ENCODE measurements at places on chromosomes 2 and 18. TPM values are rescaled to one million over a fixed set of nuclear protein-coding genes. Genes with fewer than 3 reads are reported as not detected.

Gene DAW1
- total RNA-seq, result not detected

Gene MREG
- total RNA-seq, result 16.8 TPM

Gene GPR45
- total RNA-seq, result not detected

- no peak for DNase-seq
Measured at GRCh38 chr2:39156107-39156506, 35.3 kb upstream of the SOS1 start.

- no peak for DNase-seq
Measured at GRCh38 chr2:225598426-225598825, 198.9 kb downstream of the NYAP2 start.

DNA sequence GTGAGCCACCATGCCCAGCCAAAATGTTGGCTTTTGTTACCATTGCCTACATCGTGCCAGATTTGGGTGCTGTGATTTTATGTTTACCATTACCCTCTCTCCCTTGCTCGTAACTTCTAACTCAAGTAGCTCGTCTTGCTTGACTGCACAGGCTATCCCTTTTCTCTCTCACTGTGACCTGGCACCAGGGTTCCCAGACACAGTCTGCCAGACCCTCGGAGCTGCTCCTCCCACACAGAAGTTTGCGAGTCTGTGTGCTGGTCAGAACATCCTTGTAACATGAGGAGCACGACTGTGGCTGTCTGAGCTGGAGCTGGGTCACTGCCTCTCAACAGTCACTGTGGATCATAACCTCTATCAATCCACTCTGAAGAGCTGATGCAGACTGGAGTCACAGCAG, 152.5 kb upstream of the ACKR3 start:
- no peak for DNase-seq

GRCh38 chr2:109164739-109165221, 35.8 kb downstream of the SH3RF3 start:
- DNase-seq, result no peak

DNA sequence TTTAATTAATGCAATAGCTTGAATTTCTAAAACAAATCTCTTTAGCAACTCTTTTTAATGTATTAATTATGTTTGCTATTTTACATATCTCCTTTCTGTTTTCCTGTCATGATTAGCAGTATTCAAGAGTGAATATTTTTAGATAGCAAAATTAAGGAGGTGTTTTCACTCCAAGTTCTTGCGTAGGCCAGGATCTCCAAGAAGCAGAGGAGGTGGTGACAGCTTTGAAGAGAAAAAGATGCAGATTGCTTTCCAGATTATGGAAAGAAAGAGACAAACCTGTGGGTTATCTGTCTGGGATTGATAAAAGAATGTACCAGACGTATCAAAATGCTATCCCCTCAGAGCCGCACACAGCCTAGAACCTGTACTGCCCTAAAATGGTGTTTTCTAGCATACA, 163.5 kb upstream of the FAM98A start:
- no peak for DNase-seq

Gene IL1RL1
- 46.5 TPM for total RNA-seq

Gene MROH2A
- not detected for total RNA-seq

- DNase-seq, result no peak
Measured at GRCh38 chr2:12014088-12014960, 267.9 kb downstream of the LPIN1 start.

GRCh38 chr2:236799391-236800026, 229.9 kb downstream of the ACKR3 start:
- no peak for DNase-seq

DNA sequence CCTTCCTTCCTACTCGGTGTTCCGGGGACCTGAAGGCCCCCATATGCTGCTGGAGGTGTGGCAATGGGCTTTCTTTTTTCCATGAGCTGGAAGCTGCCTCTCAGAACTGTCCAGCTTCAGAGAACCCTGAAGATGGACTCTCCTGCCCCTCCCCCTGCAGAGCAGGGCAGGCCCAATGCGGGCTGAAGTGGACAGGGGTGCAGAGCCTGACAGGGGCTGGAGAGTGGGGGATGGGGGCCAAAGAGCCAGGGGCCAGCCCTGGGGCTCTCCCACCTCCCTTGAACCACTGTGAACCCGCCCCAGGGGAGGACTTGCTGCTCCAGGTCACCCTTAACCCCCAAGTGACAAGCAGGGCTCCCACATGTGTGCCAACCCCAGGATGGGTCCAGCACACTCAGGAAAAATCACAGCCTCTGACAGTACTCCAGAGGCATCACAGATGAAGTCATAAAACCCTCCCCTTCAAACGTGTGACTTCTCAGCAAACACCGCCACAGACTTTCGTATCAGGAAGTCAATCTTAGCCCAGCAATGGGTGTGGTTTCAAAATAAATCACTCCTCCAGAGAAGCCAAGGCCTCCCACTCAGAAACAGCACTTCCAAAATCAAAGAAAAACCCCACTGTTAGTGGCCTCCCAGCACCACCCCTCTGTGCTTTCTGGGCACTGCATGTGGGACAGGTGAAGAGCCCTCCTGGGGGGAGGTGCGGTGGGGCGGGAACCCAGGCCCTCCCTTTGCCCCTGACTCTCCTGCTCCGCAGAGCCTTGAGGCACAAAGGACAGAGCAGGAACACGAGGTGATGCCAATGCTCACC, 135.8 kb downstream of the HDAC4 start:
- DNase-seq, result peak; percentile 71

DNA sequence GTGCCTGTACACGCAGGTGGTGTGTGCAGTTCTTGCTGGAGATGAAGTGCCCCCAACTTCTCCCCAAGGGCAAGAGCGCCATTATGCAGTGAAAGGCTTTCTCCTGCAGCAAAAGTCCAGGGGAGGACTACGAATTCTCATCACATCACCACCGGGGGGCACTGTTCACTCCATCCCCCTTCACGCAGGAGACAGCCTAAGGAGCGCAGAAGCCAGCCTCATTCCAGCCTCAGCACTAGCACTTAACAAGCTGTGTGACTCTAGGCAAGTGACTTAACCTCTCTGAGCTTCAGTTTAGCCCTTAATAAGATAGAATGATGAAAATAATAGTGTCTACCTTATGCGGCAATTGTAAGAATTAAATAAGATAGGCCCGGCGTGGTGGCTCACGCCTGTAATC, 32.3 kb downstream of the DNMT3A start:
- no peak for DNase-seq

GRCh38 chr2:114661971-114662939, 219.8 kb downstream of the DPP10 start:
- DNase-seq, result peak; percentile 78

Gene REG1A
- not detected for total RNA-seq

GRCh38 chr2:46075848-46076247, 221.4 kb upstream of the EPAS1 start:
- DNase-seq, result no peak

- DNase-seq, result no peak
Measured at GRCh38 chr2:12008425-12009061, 262.1 kb downstream of the LPIN1 start.

Gene IWS1
- 39.3 TPM for total RNA-seq

Gene CRYGC
- not detected for total RNA-seq

GRCh38 chr2:59176737-59177136, 935.6 kb upstream of the FANCL start:
- no peak for DNase-seq

DNA sequence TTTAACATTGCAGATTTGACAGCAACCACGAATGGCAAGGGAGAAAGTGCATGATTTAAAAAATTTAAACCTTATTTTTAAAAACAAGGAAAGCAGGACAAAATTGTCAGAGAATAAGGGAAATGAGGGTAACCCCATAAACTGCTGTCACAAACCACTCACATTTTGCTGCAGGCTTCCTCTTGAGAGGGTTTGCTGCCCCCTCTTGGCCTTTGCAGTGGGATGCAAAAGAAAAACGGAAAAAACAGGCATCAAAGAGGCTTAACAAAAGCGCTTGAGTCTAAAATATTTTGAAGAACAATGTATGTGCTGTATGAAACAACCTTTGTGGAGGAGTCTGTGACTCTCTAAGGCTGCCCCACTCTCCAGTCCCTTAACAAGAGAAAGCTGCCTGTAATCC, 91.6 kb downstream of the TMX3 start:
- DNase-seq, result no peak

DNA sequence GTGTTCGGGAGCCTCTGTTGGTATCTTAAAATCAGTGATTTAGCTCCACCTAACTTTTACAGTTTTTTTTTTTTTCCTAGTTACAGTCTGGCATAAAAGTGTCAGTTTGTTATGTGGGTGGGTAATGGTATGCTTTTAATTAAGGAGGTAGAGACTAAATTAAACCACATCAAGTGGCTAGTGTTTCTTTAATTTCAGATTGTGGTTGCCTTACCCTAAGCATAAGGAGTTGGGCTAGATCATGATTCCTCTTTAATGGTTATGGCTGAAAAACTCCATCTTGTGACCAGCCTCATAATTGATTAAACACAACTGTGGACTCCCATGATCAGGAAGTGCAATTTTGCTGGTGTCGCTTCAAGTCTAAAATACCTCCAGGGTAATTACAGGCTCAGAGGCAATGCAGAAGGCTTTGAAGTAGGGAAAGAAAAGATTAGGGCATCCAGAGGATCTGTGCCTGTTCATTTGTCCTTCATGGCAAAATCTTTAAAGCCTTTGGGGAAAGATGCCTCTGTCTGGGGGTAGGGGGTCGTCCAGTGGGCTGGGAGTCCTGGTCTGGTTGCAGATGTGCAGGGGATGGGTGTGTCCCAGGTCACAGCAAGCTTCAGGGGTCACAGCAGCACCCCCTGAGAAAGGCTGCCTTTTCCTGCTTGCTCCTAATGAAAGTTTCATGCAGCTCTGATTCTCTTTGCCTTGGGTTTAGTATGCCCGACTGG, 579.2 kb downstream of the BCL11A start:
- DNase-seq, result no peak

- DNase-seq, result no peak
Measured at GRCh38 chr18:72089432-72089831, 454.7 kb downstream of the CBLN2 start.

Gene CNTNAP5
- total RNA-seq, result not detected

Gene OXER1
- total RNA-seq, result 1.1 TPM
